HFFc6 (cell line): ENCODE measurements at places on chromosomes 1 and 21. TPM values are rescaled to one million over a fixed set of nuclear protein-coding genes. Genes with fewer than 3 reads are reported as not detected.

The CLEC20A gene
- total RNA-seq, result not detected in 3 replicates

The ORC1 gene
- 3.2 to 8.0 TPM (median 5.8 TPM) in 3 replicates for total RNA-seq

GRCh38 chr1:83673312-83673711 is 325.6 kb downstream of the TTLL7 start:
- no peaks in the 10 kb centered on the region for H3K4me1 ChIP-seq
- no peaks in the 10 kb centered on the region for H3K36me3 ChIP-seq
- no peak for DNase-seq

DNA sequence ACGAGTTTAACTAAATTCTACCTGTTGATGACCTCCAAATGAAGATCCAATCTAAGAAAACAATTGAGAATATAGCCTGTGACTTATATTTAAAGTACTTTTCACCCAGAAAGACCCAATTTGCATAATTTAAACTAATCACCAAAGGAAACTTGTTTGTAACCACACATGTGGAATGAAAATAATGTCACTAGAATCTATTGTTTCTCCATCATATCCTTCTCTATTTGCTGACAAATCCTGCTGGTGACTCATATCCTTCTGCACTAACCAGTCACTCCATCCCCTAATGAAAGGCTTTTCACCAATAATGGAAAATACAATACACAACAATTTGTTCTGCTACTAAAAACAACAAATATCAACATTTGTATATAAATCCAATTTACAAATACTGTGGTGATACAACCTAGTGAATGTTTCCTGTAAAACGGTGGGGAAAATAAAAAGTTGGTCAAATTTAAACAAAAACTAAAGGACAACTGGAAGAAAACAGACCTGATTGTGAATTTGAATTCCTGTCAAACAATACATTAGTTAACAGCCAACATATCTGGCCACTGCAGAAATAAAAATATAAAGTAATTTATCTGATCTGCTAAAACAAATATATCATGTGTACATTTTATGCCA is 6.5 kb downstream of the PTP4A2 start:
- peak; percentile 52 for DNase-seq
- no peaks in the 10 kb centered on the region; the same call in 1 of the 2 replicates for H3K27me3 ChIP-seq
- H3K36me3 ChIP-seq, result peaks cover 6% of the 10 kb centered on the region
- peak overlapping the region; percentile 71 for H3K4me3 ChIP-seq
- peak overlapping the region; percentile 94 for H3K27ac ChIP-seq
- H3K4me1 ChIP-seq, result peaks cover 93% of the 10 kb centered on the region

DNA sequence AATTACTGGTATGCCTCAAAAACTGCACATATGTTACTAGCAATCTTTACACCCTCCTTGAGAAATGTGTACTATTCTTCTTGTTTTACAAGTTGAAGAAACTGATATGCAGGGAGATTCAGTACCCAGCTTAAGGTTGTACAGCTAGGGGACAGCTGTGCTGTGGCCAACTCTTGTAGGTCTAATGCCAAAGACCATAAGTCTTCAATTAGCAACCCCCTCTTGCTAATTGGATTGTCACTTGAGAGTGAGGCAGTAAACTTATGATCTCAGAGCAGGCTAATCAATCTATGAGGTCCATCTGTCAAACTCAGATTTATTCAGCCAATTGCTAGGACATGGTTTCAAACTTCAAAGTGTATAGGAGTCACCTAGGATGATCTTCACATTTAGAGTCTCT is 492.0 kb upstream of the USP24 start:
- peaks cover 5% of the 10 kb centered on the region; the same call in 1 of the 2 replicates for H3K36me3 ChIP-seq
- no peak overlapping the region for H3K27ac ChIP-seq
- H3K27me3 ChIP-seq, result peaks cover 2% of the 10 kb centered on the region; the same call in 1 of the 2 replicates
